H1 (cell line): ENCODE measurements at places on chromosomes 1 and 21.

DNA sequence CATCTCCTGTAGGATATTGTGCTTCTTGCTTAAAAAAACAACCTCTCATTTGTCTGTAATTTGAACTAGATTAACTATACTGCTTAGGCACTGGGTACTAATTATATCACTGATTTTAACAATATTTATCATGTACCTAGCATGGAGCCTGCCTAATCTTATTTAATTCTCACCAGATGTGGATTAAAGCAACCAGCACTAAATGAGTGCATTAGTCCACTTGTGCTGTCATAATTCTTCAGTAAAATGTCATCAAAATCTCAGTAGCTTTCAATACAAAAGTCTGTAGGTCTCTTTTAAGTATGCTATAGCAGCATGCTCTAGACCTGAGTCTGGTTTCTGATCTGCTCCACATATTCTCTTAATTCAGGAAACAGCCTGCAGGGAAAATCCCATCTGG, 368.1 kb downstream of the NCAM2 start:
- no peaks in the 10 kb centered on the region for H3K4me1 ChIP-seq
- no peak for DNase-seq
- H3K4me3 ChIP-seq, result no peak overlapping the region
- H3K27ac ChIP-seq, result no peak overlapping the region

DNA sequence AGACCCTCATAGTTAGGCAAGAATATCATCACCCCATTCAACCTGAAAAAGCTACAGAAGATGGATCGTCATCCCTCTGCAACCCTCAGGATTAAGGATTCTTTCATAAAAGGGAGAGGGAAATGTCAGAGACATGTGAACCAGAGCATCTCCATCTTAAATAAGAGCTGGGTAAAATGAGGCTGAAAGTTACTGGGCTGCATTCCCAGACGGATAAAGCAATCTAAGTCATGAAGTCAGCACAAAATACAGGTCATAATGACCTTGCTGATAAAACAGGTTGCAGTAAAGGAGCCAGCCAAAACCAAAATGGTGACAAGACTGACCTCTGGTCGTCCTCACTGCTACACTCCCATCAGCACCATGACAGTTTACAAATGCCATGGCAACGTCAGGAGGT, 22.6 kb downstream of the PRDX6 start:
- no peak overlapping the region for H3K27ac ChIP-seq
- H3K4me1 ChIP-seq, result no peaks in the 10 kb centered on the region
- no peak for DNase-seq
- no peak overlapping the region for H3K4me3 ChIP-seq

- H3K4me3 ChIP-seq, result no peak overlapping the region
- H3K4me1 ChIP-seq, result no peaks in the 10 kb centered on the region; the same call in 1 of the 2 replicates
These were observed 5.4 kb upstream of the NBPF1 start for GRCh38 chr1:16618719-16619118.

DNA sequence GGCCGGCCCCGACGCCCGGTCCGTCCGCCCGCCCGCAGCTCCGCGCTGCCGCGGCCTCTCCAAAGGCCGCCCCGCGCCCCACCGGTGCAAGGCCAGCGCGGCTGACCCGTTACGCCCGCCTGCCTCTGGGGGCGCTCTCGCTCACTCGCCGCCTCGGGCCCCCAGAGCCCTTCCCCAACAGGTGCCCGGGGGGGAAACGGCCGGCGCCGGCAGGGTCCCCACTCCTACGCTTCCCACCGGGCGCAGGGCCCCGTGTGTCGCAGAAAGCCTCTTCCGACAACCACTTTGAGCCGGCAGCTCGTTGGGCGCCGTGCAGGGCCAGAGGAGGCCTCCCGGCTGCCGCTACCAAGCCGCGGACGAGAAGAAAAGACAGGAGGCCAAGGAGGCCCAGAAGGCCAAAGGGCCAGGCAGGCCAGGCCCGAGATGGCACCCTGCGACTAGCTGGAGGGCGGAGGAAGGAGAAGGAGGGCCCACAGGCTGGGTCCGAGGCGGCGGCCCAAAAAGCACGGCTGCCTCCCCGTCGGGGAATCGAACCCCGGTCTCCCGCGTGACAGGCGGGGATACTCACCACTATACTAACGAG, 64.9 kb upstream of the FCGR2A start:
- no peaks in the 10 kb centered on the region for H3K36me3 ChIP-seq
- peak; percentile 85 for DNase-seq
- peaks cover 38% of the 10 kb centered on the region for H3K27me3 ChIP-seq
- H3K4me1 ChIP-seq, result peaks cover 5% of the 10 kb centered on the region; the same call in 1 of the 2 replicates
- peak overlapping the region; percentile 69 for H3K4me3 ChIP-seq

- H3K27ac ChIP-seq, result no peak overlapping the region
- no peaks in the 10 kb centered on the region for H3K36me3 ChIP-seq
- no peak for DNase-seq
- H3K4me3 ChIP-seq, result no peak overlapping the region
- H3K4me1 ChIP-seq, result no peaks in the 10 kb centered on the region
- H3K27me3 ChIP-seq, result no peaks in the 10 kb centered on the region
These were observed 4.4 kb downstream of the C8B start for GRCh38 chr1:56961426-56961825.

DNA sequence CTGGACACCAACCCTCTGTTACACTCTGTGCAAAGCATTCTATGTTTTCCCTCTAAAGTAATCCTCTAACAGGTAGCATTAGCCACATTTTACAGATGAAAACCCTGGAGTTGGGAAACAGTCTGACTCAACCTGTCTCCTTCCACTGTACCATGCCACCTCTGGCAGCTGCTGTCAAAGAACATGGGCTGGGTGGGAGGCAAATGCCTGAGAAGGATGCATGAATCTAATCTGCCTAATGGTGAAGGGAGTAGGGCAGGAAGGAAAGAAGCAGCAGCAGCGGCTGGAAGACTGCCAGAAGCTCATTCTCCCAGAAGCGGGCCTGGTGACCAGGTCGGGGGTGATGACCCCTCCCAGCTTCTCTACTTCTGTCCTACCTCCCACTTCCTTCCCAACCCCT, 21.7 kb downstream of the LRRC71 start:
- no peak overlapping the region for H3K27ac ChIP-seq
- no peaks in the 10 kb centered on the region for H3K4me1 ChIP-seq
- H3K4me3 ChIP-seq, result no peak overlapping the region
- H3K27me3 ChIP-seq, result no peaks in the 10 kb centered on the region
